AG08395 (cell line): ENCODE measurements at places on chromosomes 2 and 18.
A peak's percentile ranks its signal among the peaks of the same experiment; 100 is the strongest.

- DNase-seq = no peak
These were observed 116.3 kb downstream of the ZBTB7C start for GRCh38 chr18:48292782-48293424.

DNA sequence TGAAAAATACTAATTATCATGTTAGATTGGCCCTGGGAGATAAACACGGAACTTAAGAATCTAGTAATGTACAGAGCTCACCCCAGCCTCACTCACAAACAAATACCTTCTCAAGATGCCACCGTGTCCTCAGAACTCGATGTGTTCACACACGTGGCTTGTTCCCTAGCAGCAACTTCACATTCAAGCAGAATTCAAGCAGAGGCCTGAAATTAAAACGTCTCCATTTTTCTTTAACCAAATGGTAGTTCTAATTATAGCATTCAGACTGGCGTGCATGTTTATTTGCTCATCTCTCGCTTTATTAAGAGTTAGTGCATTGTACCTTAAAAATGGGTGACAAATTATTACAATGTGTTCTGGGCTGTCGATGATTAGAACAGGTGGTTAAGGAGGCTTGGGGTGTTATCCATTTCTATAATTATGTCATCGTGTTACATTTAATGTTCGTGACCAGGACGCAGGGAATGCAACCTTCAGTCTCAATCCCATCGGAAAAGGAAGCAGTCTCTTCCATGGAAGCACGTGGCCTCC, 57.3 kb upstream of the SLC66A3 start:
- DNase-seq = no peak

- peak; percentile 56 for DNase-seq
These were observed 57.1 kb downstream of the RMDN2 start for GRCh38 chr2:37982147-37982582.

DNA sequence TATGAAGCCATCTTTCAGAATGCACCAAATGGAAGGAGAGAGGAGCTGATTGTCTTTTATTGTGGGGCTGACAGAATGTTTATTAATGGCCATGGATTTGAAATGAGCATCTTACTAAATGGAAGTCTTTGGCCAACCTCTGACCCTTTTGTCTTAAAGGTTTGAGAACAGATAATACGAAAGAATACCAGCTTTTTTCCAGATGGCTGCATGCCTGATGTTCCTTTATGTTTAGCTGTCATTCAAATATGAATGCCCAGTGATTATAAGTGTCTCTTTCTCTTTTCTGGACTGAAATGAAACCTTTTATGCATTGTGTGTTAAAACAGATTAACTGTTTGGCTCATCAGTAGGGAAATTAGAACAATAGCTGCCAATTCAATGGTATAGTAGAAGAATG, 46.0 kb downstream of the PARD3B start:
- no peak for DNase-seq

DNA sequence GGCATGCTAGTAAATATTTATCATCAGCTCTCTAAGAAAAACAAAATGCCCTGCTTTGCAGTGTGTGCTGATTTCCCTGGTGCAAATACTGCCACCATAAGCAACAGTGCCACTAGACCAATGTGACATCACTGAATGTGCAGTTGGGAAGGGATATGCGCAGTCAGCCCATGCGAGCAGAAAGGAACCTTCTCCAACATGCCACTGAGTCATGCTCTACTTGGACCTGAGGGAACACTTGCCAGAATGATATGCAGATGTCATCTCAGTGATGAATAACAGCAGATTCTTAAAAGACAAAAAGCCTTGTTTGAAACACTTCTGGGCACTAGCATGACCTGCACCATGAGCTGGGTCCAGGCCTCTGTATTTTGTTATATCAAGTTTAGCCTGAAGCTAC, 55.3 kb upstream of the REL start:
- no peak for DNase-seq

- DNase-seq = no peak
These were observed 42.7 kb upstream of the CDH19 start for GRCh38 chr18:66646609-66647008.

DNA sequence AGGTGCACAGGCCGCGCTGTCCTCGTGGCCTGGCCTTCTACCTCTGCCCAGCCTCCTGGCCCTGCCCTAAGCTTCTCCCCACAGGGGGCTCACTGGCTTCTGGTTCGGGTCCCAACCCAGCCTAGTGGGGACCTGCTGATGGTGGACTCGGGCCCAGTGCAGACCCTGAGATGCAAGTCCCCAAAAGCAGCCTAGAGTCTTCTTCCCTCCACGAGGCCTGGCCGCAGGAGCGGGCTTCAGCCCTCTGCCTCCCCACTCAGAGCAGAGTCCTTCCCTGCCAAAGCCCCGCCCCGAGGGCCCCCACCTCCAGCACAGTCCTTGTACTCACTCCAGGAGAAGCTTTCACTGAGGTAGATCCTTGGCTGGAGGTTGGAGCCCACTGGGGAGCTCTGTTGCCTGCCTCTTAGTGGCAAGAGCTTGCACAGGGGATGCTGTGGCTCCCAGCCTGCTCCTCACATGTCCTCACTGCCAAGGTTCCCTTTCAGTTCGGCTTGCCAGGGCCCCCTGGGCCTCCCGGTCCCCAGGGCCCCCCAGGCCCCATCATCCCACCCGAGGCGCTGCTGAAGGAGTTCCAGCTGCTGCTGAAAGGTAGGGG, 3.6 kb downstream of the ERFE start:
- DNase-seq = no peak

DNA sequence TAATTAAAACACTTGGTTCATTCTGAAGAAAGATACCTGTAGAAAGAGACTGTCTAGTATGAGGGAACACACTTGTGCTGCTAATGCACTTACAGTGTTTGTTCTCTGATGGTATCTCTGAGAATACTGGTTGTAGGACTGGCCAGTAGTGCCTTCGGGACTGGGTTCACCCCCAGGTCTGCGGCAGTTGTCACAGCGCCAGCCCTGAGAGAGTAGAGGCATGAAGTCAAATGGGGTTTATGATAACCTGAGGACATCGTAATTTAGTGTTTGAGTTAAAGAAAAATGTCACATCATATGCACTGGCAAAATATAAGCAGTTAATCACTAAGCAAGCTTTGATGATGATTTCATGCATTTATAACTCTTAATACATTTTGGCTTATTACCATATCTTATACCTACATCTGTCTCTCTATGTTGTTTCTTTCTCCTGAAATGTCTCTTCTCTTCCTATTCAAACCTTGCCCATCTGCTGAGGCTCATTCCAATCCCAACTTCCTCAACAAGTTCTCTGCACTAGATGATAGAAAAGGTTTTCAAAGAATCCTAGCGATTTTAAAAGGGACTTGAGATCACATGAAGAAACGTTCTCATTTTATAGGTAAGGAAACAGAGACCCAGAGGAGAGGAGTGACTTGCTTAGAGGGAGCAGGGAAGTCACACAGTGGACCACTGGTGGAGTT, 50.2 kb downstream of the ATIC start:
- no peak for DNase-seq

DNA sequence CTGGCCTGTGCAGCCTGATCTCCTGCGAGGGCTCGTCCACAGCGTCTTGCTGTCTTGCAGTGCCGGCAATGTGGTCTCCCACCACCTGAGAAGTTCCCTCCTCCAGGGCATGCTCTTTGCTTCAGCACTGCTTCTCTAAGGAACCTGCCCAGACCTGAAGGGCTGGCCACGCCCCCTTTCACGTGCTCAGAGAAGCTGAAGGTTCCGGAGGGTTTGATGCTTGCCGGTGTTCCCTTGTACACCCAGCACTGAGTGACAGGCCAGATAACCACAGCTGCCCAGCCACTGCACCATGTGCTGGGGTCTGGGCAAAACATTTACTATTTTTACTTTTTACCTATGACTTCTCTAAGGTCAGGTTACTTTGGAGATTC, 1.7 kb upstream of the POLR2D start:
- DNase-seq = no peak

- no peak for DNase-seq
These were observed 32.6 kb upstream of the SCYGR1 start for GRCh38 chr2:227420087-227421052.

DNA sequence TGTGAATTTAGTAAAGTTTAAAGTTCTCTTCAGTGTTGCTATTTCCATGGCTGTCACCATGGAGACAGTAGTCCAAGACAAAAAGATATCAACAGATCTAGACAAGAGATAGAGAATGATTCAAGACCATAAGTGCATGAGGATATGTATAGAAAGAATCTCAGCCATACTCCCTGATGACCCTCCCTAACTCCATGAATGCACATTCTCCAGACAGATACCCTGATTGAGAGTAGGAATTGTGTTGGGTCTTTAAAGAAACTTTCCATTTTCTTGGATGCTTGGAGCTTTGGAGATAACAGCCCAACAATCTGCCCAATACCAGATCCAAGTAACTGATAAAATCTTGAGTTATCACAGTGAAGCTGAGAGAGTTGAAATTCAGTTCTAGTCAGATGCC, 1601.2 kb upstream of the CELF4 start:
- no peak for DNase-seq

DNA sequence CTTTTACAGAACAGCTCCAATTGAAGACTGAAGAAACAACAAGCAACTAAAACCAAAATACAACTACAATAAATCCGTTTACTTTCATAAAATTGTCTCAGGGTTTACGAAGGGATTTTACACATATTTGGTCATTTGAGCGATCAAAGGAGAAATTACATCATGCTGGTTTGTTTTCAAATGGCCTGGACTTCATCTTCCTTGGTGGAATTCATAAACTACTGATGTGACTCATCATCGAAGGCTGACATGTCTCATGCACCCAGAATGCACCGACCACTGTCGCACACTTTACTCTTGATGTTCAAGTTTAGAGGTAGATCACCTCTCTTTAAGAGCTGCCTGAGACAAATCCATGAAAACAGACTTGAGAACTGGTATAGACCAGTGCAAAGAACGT, 25.6 kb upstream of the PMAIP1 start:
- DNase-seq = peak; percentile 86

DNA sequence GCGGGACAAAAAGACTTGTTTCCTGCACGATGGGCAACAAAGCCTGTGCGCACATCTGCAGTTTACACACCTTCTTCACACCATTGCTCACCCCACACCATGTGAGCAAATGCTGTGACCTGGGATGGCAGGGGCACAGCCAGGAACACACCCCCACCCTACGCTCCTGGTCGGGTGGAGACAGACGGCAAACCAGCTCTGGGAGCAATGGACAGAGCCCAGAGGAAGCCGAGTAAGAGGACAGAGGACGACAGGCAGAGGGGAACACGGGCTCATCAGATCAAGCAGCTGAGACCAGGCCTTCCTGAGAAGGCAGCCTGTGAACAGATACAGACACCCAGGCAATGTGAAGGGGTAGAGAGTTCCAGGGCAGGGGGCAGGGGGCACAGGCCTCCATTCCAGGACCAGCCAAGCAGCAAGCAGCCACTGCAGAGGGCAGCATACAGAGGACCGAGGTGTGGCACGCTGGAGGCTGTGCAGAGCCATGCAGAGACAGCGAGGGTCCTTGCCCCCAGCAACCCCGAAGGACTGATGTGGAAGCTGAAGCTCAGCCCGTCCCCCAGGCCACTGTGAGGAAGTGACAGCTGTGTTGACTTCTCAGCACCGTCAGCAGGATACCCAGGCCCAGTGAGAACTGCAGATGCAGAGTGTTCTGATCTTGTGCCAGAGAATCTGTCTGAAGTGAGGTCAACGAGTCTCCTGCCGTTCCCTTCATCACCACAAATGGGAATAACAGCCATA, 46.2 kb downstream of the PARD6G start:
- DNase-seq = no peak

- DNase-seq = no peak
These were observed 20.2 kb upstream of the SFXN5 start for GRCh38 chr2:73091696-73092095.

DNA sequence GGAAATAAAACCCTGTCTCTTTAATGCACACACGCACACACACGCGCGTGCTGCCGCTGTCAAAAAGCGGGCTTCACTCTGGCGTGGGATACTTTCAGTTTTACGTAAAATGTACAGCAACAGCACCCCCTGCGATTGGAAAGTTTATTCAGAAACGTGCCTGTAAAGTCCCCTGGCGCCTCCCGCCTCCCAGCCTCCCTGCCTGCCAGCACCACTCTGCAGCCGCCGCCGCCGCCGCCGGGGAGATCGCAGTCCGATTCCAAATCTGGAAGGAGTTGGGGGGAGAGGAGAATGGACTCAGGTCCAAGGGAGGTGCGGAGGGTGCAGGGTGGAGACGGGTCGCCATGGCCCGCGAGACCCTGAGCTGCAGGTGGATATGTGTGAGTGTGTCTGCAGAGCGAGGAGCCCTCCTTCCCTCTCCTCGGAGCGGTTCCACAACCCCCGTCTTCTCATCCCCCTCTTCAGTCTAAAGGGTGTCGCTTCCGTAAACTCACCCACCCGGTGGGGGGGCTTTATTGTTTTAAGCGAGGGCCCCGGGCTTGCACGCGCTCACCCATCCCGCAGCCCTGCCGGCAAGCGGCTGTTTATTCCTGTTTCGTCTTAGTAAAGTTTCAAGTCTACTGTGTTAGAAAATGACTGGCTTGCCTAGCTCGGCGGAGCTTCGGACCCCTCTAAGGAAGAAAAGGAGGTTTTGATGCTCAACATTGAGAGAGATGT, 1.8 kb upstream of the BCL11A start:
- DNase-seq = peak; percentile 51

DNA sequence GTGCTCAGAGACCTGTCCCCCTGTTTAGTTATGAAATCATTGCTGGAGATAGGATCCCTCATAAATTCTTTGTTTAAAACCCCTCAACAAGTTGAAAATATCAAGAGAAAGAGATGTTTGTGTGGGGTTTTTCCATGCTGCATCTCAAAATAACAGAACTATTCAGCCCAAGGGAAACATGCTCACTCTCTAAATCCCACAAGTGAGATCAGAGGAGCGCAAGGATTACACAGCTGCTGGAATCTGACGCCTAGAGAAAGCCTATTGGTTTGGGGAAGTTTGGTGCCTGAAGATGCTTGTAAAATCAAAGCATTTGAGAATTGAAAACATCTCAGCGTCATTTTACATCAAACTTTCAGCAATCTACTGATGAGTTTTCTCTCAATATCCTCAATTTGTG, 7.9 kb downstream of the FSHR start:
- DNase-seq = no peak

DNA sequence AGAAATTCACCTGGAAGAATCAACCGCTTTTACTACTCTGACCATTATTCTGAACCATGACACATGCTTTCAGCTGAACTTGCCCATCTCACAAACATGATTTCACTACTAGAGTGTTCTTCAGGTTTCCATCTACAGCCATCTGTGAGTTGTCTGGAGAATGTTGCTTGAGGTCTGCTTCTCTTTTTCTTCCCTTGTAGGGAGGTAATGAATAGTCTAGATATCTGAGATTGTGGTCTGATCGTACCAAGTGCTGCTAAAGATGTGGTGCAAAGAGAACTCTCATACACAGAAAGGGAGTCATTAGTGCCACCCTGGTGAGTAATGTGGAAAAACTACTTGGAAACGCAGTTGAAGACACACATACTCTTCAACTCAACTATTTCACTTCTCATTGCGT, 10.2 kb downstream of the SOWAHC start:
- DNase-seq = no peak

DNA sequence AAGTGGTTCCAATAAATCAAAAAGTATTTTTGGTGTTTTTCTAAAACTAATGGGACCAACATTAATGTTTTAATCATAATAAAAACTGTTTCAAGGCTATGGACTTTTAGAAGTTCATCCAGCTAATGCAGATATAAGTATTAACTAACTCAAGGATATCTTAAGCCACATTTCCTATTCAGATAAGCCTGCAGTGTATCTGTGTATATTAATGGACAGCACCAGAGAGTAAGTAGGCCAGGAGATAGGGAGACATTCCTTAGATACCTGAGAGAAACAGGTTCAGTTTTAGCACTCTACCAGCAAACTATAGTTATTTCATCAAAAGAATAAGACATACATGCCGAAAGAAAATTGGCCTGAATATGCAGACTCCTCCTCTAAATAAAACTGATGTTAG, 27.3 kb downstream of the PREPL start:
- DNase-seq = no peak
